ENCODE measurements at places on chromosomes 5 and 9. TPM values are rescaled to one million over a fixed set of nuclear protein-coding genes. Genes with fewer than 3 reads are reported as not detected.

Gene MLANA
- total RNA-seq, result not detected

DNA sequence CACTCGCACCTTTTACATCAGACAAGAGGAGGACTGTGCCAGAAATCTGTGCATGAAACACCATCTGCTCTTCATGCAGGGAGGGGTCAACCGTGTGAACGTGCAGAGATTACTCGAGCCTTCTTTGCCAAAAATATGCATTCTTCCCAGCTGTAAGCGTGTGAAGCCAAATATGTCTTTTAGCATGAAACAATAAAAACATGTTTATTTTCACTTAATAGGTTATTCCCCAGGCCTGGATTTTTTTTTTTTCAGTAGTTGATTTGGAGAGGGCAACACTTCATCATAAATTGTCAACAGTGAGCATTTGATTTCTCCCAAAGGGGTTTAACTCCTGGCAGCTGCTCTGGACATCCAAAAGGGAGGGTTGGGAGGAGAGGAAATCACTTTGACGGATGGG is 23.8 kb downstream of the PLAC8L1 start:
- no peak for DNase-seq
- H3K4me1 ChIP-seq, result no peaks in the 10 kb centered on the region
- no peaks in the 10 kb centered on the region for H3K36me3 ChIP-seq
- H3K27me3 ChIP-seq, result no peaks in the 10 kb centered on the region

Gene BHMT2
- total RNA-seq, result 7.4 TPM

Gene LMAN2
- 350 TPM for total RNA-seq

- no peaks in the 10 kb centered on the region for H3K36me3 ChIP-seq
- no peaks in the 10 kb centered on the region for H3K27me3 ChIP-seq
- H3K27ac ChIP-seq, result no peak overlapping the region
- no peak for DNase-seq
Measured at GRCh38 chr5:111016801-111017200, 54.7 kb upstream of the TSLP start.

Data from prostate gland (tissue), 2 donors.